Activated CD4-positive, alpha-beta memory T cell treated with anti-CD3 and anti-CD28 coated beads for 36 hours (primary cell): ENCODE measurements at places on chromosomes 5 and 9. TPM values are rescaled to one million over a fixed set of nuclear protein-coding genes. Genes with fewer than 3 reads are reported as not detected.

DNA sequence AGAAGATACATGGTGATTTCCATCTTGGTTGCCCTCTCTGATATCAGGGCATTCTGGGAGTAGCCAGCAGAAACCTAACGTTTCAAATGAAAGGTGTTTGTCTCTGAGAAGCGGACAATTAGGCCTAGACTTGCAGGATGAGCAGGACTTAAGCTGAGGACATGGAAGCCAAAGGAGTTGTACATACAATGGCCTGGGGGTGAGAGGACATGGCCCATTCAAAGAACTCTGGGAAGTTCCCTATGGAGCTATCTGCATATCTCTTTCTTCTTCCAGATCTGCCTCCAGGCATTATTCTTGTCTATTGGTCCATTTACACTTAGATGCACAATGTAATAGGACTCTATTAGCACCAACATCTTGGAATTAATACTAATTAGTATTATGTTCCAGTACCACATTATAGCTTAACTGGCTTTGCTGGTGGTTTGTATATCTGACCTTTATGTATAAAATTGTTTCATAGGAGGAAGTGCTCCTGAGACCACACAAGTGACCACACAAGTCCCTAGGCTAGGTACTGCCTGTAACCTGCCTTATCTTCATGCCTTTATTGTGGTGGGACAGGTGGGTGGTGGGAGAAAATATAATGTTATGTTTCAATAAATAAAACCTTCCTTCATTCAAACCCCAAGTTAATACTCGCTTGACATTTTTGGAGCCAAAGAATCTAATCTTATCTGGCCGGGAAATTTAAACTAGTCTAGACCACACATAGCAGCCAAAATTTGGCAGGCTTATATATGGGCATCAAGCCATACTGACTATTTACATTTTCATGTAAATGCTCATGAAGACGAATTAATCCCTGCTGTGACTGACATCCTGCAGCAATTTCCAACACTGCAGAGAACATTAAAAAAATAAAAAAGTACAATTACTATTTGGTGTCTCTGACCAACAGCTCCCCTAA, 52.1 kb upstream of the EQTN start:
- DNase-seq: no peak
- H3K36me3 ChIP-seq: no peaks in the 10 kb centered on the region
- H3K27me3 ChIP-seq: no peaks in the 10 kb centered on the region

GRCh38 chr9:77221431-77221830, 44.1 kb downstream of the VPS13A start:
- DNase-seq: no peak
- no peak overlapping the region for H3K27ac ChIP-seq
- no peaks in the 10 kb centered on the region for H3K4me1 ChIP-seq

The PCDHA1 gene
- not detected for total RNA-seq

DNA sequence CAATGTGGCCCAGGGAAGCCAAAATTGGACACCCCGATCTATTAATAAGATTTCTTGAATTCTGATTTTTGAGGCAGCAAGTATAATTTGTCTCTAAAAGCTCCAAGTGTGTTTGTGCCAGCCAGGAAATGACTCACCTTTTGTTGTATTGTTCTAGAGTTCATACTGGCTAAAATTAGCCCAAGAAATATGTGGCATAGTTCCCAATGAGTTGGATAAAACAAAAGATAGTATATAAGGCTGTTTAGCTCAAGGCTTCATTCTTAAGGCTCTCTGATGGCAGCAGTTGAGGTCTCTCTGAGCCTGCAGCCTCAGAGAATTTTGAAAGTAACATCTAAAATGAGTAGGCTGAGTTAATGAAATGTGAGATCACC, 21.6 kb downstream of the HMGXB3 start:
- no peak overlapping the region for H3K4me3 ChIP-seq
- DNase-seq: no peak
- H3K27ac ChIP-seq: peak overlapping the region; percentile 38
- H3K36me3 ChIP-seq: peaks cover 58% of the 10 kb centered on the region

DNA sequence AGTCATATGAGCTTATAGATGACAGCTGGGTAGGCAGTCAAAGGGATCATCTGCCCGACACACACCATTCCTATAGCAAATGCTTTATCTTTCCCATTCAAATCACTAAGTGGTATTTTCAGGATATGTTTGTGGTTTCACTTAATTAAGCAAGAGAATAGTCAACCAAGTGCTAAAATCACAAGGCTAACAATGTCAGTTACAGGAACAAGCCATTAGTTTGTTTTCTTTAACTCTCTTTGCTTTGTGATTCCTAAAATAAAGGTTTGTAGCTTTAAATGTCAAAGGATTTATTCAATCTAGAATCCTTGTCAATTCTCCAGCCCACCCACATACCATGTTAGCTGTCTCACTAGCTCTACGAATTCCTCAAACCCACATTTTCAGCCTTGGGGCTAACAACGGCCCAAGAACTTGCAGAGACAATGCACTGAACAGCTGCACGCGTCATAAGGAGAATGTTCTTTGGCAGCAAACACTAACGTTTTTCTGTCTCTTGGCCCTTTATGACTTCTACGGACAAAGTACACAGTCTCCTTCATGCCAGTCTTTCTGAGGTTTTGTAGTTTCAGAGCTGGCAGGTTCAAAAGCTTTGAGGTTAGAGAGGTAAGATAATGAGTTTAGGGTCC, 56.6 kb downstream of the ELAVL2 start:
- no peaks in the 10 kb centered on the region for H3K27me3 ChIP-seq
- DNase-seq: no peak
- H3K36me3 ChIP-seq: no peaks in the 10 kb centered on the region
- no peak overlapping the region for H3K4me3 ChIP-seq
- H3K27ac ChIP-seq: no peak overlapping the region

DNA sequence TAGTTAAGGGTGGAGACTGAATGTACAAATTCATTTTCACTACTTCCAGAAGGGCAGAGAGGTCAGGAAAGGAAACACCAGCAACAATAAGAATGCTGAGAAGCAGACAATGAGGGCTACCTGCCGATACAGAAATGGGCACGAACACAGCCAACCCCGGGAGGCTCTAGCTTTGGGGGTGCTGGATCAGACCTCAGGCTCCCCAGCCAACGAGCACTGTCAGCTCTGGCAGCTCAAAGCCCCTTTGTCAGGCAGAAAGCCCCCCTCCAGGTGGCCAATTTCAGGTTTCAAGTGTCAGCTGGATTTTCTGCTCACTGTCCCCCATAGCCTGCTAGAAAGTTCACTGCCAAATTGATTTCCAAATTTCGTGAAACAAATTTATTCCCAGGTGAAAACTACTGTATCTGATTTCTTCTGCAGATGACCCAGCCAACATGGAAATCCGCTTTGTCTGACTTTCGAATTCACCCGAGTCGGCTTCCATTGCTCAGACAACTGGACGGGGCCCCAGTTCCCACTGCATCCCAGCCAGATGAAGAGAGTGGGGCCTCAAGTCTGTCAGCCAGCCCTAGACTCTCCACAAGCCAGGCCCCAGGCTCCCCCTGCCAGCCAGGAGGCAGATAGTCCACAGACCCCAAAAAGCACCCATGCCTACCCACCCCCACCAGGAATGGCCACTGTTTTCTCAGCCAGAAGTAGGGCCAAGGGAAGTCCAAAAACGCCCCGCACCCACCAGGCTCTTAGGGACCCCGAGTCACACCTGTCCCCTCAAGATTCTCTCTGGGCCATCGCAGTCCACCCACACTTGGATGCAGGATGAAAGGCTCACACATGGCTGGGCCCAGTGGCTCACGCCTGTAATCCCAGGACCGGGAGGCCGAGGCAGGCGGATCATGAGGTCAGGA, 96.5 kb upstream of the PHYKPL start:
- H3K36me3 ChIP-seq: no peaks in the 10 kb centered on the region
- H3K27me3 ChIP-seq: peaks cover 1% of the 10 kb centered on the region
- no peak overlapping the region for H3K4me3 ChIP-seq
- H3K27ac ChIP-seq: no peak overlapping the region
- DNase-seq: no peak
